Stimulated activated CD4-positive, alpha-beta T cell treated with anti-CD3 and anti-CD28 coated beads, Interleukin-2, amount 100 ng/mL, for 4 hours (primary cell): ENCODE measurements at places on chromosomes 7 and 10.

DNA sequence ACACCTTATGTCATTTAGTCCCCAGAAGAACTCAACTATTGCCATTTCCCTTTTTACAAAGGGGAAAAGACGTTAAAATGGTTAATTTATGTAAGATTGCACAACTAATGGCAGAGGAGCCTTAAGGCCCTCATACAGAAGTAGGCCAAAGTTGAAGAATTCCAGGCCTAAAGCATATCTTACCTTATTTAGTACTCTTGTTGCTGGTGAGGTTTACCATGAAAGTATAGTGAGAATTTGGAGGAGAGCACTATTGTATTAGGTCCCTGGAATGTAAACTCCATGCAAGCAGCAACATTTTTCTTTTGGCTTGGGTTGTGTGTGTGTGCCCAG is 731 bp upstream of the CRPPA start:
- no peak for DNase-seq

DNA sequence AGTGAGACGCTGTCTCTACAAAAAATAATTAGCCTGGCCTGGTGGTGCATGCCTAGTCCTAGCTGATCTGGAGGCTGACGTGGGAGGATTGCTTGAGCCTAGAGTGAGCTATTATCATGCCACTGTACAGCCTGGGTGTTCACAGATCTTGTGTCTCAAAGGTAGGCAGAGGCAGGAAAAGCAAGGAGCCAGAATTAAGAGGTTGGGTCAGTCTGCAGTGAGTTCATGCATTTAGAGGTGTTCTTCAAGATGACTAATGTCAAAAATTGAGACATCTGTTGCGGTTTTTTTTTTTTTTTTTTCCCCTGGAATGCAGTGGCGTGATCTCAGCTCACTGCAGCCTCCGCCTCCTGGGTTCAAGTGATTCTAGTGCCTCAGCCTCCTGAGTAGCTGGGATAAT is 5.4 kb downstream of the PPIA start:
- DNase-seq, result no peak

- no peak for DNase-seq
Measured at GRCh38 chr10:71613261-71613777, 106.3 kb downstream of the C10orf105 start.

GRCh38 chr7:96558530-96558929 is 151.1 kb downstream of the SEM1 start:
- DNase-seq, result no peak

GRCh38 chr10:129511086-129511485 is 44.0 kb downstream of the MGMT start:
- DNase-seq, result no peak

DNA sequence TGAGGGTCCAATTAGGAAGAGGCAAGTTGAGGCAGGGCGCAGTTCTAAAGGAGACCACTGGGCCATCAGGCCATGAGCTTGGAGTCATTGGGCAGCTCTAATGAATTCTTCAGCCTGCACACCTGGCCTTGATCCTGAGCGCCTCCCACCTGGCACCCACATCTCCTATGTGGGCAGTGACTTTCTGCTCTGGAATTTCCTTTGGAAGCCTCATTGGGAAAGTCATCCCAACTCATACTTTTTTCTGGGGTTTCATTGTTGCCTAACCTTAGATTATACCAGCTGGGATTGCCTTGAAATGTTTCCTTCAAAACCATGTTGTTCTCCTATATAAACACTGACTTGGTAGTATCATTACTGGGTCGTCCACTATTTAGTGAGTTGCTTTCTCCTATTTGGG is 54.1 kb downstream of the PLPP4 start:
- no peak for DNase-seq

DNA sequence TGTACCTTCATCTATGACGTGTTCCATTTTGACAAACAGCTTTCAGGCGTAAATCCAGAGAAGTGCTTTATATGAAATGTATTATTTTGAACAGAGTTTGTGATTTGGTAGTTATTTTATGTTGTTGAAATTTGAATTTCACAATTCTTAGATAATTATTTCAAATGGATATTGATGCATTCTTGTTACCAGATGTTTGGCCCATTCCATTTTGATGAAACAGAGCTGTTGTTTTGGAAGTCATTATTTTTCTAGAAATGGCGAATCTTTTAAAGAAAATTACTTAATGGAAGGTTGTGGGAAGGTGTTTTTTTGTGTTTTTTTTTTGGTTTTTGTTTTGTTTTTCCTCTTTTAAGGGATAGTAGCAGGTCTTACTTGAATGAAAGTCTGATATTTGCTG is 2.4 kb downstream of the OTUD1 start:
- DNase-seq, result no peak

DNA sequence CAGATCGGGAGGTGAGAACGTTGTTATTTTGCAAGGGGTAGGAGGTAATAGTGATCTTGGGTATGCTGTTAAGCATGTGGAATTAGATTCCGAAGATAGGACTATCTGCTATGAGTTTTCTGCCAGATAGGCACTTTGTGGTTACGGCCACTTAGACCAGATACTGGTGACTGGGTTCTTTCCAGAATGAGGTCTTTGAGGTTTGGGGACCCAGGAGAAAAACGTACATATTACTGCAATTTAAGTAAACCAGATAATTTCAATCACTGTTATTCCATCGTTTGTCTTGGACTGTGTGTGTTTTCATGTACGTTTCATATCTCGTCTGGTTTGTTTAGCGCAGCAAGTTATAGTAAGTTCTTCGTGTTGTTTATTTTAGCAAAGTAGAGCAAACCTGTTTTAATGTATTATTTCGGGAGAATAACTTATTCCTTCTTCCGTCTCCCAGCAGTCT is 312 bp downstream of the ARL4A start:
- DNase-seq, result no peak

GRCh38 chr7:157668221-157668883 is 331.5 kb downstream of the DNAJB6 start:
- no peak for DNase-seq

- no peak for DNase-seq
Measured at GRCh38 chr7:30168835-30169573, 34.2 kb downstream of the MTURN start.

GRCh38 chr7:134701272-134701671 is 54.6 kb downstream of the BPGM start:
- no peak for DNase-seq
